Urinary bladder (tissue), 4 donors: ENCODE measurements at places on chromosomes 13 and 19. TPM values are rescaled to one million over a fixed set of nuclear protein-coding genes. Genes with fewer than 3 reads are reported as not detected.

Gene OR4F17
- total RNA-seq = not detected

Gene HSD11B1L
- 3.6 TPM for total RNA-seq

Gene RETN
- 2.3 TPM for total RNA-seq

Gene ANGPTL8
- total RNA-seq = not detected

Gene RBM42
- 14.8 TPM for total RNA-seq

Gene KLK12
- not detected for total RNA-seq

Gene BEST2
- not detected for total RNA-seq

Gene ZNF846
- total RNA-seq = 73.6 TPM

Gene C2CD4C
- 0.42 TPM for total RNA-seq

Gene MAP1S
- 26.8 TPM for total RNA-seq

Gene PALM3
- 0.90 TPM for total RNA-seq

Gene CGB3
- not detected for total RNA-seq

Gene TMEM86B
- total RNA-seq = 0.79 TPM

Gene ACER1
- not detected for total RNA-seq

Gene GPR12
- total RNA-seq = not detected

Gene ICAM4
- total RNA-seq = 2.6 TPM

Gene HPN
- total RNA-seq = not detected

Gene KIR2DL3
- total RNA-seq = not detected

Gene ZNF284
- total RNA-seq = 5.7 TPM

Gene FBXO27
- total RNA-seq = 2.9 TPM

Gene IGFL3
- not detected for total RNA-seq

Gene CASP14
- total RNA-seq = not detected

Gene NOVA2
- 1.2 TPM for total RNA-seq

Gene RASAL3
- total RNA-seq = 0.85 TPM

Gene EFNB2
- total RNA-seq = 31.8 TPM

Gene ELANE
- not detected for total RNA-seq

Gene SMIM17
- total RNA-seq = 1.8 TPM

Gene ZNF506
- total RNA-seq = 71.4 TPM

Gene TRAPPC6A
- total RNA-seq = 7.1 TPM

Gene ZNF865
- total RNA-seq = 2.1 TPM

Gene THSD8
- not detected for total RNA-seq

Gene PABPC3
- 0.48 TPM for total RNA-seq

Gene ARHGAP45
- 5.7 TPM for total RNA-seq

Gene PCP2
- not detected for total RNA-seq

Gene APOC1
- total RNA-seq = 3.5 TPM

Gene KIRREL2
- total RNA-seq = not detected

Gene CYP2F1
- not detected for total RNA-seq

Gene LIPE
- total RNA-seq = 5.7 TPM

Gene CYP4F11
- 1.0 TPM for total RNA-seq

Gene GIPR
- 0.26 TPM for total RNA-seq

Gene BRME1
- total RNA-seq = 2.0 TPM

Gene ZNF99
- total RNA-seq = 0.74 TPM

Gene KRTDAP
- total RNA-seq = not detected

Gene KDELR1
- 68.7 TPM for total RNA-seq

Gene CARM1
- total RNA-seq = 19.1 TPM
